ENCODE measurements at places on chromosomes 2 and 18.

GRCh38 chr2:120631724-120632123 is 103.9 kb upstream of the GLI2 start:
- peak; percentile 29 for DNase-seq

- DNase-seq = no peak
Measured at GRCh38 chr2:104476563-104476988, 377.3 kb upstream of the POU3F3 start.

- DNase-seq = no peak
Measured at GRCh38 chr18:61651880-61652268, 240.9 kb downstream of the RNF152 start.

DNA sequence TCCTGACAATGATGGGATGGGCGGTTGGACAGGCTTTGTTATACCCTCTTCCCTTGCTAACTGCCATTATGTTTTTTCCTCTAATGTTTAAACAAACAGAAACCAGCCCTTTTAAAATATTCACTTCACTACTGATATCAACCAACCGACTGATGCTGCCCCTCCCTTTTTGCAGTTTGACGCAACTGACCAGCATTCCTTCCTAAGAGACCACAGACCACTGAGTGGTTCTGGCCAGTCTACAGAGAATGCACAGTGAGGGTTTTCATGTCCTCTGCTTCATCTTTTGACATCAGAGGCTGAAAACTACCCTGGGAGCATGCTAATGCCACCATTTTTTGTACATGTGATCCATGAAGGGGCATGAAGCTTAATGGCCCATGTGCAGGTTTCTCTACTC is 85.3 kb downstream of the CYP26B1 start:
- no peak for DNase-seq

- no peak for DNase-seq
Measured at GRCh38 chr18:58966704-58967103, 102.0 kb downstream of the ZNF532 start.
